Stimulated activated CD8-positive, alpha-beta memory T cell treated with anti-CD3 and anti-CD28 coated beads, Interleukin-4, amount 100 ng/mL, for 48 hours (primary cell): ENCODE measurements at places on chromosomes 13 and 19.

DNA sequence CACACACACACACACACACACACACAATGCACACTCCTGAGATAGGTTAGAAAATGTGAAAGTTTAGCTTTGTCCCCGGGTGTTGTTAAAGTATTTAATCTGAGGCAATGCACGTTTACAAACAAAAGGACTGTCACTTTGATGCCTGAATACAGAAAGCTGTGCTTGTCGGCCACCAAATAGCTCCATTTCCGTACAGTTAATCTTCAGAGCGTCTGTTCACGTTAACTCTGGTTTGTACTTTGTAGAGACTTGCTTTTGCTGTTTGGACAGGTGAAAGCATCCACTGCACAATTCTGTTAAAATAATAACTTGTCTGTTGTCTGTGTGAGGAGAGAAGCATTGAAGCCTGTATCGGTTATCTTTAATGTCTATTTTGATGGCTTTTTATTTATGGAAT, 267.8 kb downstream of the FGF9 start:
- no peak for DNase-seq

- no peak for DNase-seq
These were observed 124.4 kb downstream of the RNF17 start for GRCh38 chr13:24888291-24888931.

DNA sequence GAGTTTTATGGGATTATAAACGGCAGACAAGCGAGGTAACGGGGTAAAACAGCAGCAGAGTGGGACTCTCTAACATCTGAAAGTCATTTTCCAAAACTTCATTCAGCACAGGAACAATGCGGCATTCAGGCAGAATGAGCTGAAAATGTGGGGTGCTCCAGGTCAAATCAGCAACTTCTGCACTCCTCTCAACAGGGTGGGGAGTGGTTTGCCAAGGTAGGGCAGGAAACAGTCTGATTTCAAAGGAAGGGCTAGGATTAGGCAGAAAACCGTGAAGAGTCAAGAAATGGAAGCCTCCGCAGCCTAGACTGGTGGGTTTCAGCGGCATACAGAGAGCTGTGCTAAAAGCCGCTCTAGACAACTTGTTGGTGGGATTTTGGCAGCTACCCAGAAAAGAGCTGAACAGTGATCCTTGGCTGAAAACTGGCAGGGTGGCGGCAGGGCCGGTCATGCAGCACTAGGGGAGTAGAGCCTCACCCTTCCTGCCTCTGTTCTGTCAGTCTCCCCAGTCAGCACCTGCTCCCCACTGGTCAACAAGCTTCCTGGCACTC, 154.2 kb upstream of the KLF12 start:
- peak; percentile 32 for DNase-seq

- peak; percentile 70 for DNase-seq
These were observed 6.1 kb upstream of the KANK2 start for GRCh38 chr19:11203194-11204075.

DNA sequence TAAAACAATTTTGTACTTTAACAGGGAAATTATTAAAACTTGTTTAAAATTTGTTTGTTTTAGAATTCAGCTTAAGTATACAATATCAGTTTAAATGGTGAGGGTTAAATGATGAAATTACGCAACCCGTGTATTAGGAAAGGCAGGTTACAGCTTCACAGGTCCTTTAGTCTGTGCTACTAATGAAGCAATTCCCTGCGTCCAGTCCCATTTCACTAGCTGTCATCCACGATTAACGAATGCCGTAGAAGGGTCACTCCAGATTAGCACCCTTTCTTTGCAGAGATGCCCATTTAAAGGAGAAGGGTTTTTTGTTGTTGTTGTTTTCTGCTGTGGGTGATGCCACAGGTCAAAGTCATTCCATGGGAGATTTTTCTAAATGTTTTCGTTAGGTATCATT, 457.6 kb upstream of the SLC10A2 start:
- DNase-seq, result no peak

DNA sequence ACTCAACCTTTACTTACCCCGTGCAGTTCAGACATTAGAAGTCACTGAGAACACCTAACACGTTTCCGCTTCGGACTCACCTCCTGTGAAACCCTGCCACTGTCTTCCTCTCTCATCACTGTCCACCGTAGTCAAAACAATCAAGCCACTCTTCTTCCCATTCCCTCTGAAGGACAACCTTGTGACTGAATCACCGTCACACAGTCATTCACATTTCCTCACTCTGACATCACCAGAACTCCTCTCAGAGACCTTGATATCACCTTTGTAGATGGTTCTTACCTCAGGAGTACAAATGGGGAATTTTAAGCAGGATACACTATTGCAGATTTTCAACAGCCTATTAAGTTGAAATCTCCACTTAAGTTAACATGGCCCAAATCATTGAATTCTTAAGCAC, 1.3 kb upstream of the KBTBD6 start:
- DNase-seq, result no peak

- DNase-seq, result no peak
These were observed 9.1 kb downstream of the ZNF555 start for GRCh38 chr19:2850256-2850925.

DNA sequence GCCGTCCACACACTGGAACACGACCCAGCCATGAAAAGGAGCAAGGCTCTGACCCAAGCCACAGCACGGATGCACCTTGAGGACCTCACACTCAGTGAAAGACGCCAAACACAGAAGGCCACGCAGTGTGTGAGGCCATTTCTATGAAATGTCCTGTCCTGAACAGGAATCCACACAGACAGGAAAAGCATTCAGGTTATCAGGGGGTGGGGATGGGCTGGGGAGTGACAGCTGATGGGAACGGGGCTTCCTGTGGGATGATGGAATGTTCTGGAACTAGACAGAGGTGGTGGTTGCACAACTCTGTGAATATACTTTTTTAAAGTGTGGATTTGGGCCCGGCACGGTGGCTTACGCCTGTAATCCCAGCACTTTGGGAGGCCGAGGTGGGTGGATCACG, 30.6 kb downstream of the GPX4 start:
- DNase-seq, result no peak

GRCh38 chr19:46724468-46724867, 7.6 kb upstream of the PRKD2 start:
- DNase-seq, result no peak

DNA sequence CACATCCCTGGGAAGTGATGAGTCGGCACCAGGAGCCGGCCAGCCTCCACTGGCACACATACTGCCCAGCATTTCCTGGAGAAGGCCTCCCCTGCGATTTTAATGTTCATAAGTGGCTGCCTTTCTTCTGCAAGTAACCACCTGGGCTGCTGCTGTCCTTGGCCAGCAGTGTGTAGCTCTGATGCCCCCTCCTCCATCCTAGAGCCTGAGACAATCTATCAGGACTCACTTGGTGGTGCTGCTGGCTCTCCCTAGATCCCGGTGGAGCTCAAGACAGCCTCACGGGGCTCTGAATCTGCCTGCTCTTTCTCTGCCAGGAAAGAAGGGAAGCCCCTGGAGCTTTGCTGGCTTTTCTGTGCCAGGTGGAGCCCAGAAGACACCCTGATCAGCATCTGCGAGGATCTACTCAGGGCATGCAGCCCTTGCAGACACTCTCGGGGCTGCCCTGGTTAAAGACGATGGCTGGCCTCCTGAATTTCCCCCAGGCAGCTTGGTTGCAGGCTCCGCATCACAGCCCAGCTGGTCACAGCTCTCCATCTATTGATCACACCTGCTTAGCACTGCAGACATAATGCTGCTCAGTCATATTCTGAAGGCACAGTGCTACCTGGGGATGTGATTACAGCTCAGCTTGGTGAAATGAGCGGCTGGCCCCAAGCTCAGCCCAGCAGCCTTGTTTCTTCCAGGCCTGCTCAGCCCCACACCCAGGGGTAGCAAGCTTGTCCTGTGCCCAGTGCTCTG, 122.3 kb downstream of the ZDHHC20 start:
- DNase-seq, result no peak

DNA sequence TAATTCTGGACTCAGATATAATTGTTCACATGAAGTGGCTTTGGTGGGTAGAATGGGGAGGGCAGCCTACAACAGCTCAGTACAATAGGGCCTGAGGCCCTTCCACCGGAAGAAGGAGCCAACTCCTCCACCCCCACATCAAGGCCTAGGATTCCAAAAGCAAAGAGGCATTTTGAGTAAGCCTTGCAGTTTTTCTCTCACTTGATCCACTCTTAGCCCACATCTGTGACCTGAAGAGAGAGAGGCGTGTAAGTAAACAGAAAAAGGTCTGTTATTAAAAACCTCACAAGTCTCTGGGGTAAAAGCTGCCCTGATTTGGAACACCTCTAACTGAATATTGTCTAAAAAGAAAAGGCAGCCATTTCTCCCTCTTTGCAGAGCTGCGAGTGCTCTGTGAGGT, 214.1 kb upstream of the KL start:
- DNase-seq, result no peak

DNA sequence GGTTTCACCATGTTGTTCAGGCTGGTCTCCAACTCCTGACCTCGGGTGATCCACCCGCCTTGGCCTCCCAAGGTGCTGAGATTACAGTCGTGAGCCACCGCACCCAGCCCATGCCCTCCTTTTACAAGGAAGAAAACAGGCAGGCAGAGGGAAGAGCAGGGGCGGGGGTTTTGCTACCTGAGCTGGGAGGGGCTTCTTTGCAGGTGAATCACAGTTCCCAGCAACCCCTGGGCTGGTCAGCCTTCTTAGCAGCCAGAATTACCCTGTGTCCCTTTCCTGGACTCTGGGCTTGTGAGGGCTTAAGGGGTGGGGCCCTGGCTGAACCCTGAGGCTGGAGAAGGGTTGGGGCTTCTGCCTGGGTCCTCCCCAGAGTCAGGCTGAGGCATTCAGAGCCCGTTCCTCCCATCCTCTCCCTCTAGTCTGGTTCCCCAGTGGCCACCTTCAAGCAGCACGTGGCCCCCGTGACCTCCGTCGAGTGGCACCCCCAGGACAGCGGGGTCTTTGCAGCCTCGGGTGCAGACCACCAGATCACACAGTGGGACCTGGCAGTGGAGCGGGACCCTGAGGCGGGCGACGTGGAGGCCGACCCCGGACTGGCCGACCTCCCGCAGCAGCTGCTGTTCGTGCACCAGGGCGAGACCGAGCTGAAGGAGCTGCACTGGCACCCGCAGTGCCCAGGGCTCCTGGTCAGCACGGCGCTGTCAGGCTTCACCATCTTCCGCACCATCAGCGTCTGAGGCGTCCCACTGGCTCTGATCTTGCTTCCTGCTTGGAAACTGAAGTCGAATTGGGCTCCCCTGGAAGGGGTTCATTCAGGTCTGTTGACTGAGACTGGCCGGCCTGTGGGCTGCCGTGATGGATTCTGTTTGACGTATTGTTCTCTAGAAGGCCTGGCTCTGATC, 2.8 kb upstream of the KCNJ14 start:
- DNase-seq, result no peak

DNA sequence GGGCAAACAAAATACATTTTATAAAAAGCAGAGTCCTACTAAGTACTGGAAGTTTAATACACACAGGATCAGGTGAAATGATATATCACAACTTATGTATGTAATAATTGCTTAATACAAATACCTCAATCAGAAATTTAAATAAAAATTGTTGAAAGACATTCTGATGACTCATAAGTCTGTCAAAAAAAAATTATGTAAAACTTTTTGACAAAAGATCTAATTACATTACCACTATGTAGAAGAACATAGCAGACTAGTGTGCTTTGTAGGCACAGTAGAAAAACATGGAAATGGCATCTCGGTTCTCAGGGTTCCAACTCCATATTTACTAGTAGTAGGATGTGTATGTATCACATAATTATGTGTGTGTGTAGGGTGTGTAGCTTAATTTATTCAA, 156.2 kb downstream of the DNAJC3 start:
- no peak for DNase-seq

- no peak for DNase-seq
These were observed 41.2 kb downstream of the LATS2 start for GRCh38 chr13:21020176-21020575.

GRCh38 chr13:100131863-100132574, 43.1 kb downstream of the PCCA start:
- DNase-seq, result peak; percentile 42

DNA sequence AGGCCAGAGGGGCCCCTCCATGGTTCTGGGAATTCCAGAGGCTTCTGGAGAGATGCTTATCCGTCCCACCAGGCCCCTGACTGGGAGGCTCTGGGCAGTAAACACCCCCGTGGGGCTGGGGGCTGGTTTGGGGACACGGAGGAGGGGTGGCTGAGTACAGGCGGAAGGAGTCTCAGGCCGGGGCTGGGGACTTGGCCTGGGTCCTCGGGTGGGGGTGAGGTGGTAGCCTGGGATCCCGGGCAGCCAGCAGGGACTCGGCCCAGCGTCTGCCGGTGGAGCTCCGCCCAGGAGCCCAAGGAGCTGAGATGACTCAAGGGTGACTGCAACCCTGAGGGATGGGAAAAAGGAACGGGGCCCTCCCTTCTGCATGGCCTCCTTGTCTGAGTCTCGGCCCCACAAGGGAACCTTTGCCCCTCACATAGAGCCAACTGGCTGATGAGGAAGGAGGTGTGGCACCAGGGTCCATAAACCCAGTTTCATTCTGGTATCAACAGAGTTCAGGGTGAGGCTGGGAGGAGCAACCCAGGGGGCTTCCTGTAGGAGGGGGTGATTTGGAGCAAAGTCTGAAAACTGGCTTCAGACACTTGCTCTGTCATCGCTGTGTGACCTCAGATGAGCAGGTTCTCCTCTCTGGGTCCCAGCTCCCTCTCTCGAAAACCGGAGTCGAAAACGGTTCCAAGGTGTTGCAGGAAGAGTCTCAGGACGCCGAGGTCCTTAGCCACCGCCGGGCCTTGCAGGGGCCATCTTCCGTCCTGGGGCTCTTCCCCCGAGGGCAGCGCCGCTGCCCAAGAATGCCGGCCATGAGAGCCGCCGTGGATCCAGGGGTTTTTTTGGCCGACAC, 809 bp downstream of the MISP start:
- no peak for DNase-seq

DNA sequence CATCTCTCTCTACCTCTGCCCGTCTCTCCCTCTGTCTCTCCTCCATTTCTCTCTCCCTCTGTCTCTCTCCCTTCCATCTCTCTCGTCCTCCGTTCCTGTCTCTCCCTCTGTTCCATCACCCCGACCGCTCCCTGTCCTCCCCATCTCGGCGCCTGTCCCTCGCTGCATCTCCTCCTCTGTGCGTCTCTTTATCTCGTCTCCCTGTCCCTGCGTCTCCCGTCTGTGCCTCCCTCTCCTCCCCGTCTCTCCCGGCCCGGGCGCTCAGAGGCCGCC, 4.6 kb downstream of the GRIN2D start:
- no peak for DNase-seq

- no peak for DNase-seq
These were observed 1.4 kb downstream of the PSMD8 start for GRCh38 chr19:38375748-38376147.

DNA sequence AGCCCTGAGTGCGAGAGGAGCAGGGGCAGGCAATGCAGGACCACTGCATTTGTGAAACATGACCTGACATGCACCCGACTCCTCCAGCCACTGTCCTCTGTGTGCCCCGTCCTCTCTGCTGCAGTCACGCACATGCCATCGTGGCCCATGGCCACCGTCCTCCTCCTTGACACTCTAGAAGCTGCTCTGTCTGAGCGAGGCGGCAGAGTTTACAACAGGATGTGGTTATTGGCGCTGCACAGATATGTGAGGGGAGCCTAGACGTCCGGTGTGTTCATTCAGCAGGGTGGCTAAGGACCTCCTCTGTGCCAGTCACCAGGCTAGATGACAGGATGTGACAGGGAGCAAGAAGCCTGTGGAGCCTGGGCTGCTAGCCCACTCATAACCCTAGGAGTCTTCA, 277.8 kb downstream of the FOXO1 start:
- peak; percentile 82 for DNase-seq

- DNase-seq, result peak; percentile 80
These were observed 696 bp upstream of the SAMD1 start for GRCh38 chr19:14091081-14091812.
